ENCODE measurements at places on chromosomes 2 and 18.

GRCh38 chr2:241746084-241746483 is 11.7 kb downstream of the D2HGDH start:
- no peak for DNase-seq

DNA sequence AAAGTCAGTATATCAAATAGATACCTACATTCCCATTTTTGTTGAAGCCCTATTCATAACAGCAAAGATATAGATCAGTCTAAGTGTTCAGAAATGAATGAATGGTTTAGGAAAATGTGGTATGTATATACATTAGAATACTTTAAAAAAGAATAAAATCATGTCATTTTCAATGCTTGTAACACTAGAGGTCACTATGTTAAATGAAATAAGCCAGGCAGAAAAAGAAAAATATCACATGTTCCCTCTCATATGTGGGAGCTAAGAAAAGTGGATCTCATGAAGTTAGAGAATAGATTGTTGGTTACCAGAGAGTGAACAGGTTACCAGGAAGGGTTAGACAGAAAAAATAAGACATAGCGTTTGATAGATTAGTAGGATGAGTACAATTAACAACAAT is 1111.0 kb upstream of the SLC39A10 start:
- no peak for DNase-seq

DNA sequence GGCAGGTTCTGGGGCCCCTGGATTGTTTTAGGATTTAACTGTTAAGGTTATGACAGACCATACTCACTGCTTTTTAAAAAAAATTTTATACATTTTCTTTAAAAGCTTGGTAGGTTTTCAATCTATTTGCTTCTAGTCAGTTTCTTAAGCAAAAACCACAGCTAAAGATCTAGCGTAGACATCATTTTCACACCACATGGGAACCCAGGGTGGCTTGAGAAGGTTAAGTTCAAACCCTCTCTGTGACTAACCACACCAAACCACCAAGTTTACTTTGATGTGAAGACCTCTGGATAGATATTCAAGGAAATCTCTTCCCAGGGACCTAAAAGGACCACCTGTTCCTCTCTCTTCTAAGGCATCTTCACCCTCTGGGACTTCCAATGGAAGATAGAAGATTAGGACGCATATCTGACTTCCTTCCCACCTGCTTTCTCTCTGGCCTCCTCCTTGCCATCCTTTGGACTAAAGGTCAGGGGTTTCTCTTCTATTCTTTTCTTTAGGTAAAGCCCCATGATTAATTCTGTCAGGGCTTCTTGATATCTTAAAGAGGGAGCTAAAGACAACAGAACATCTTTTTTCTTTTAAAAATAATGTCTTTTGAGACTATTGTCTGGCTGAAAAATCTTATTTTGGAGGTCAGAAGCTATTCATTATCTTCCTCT is 32.3 kb downstream of the FOSL2 start:
- DNase-seq, result no peak

- DNase-seq, result no peak
These were observed 112.2 kb upstream of the PXDN start for GRCh38 chr2:1856475-1856874.

- peak; percentile 22 for DNase-seq
These were observed 480 bp downstream of the DSEL start for GRCh38 chr18:67515942-67516538.

DNA sequence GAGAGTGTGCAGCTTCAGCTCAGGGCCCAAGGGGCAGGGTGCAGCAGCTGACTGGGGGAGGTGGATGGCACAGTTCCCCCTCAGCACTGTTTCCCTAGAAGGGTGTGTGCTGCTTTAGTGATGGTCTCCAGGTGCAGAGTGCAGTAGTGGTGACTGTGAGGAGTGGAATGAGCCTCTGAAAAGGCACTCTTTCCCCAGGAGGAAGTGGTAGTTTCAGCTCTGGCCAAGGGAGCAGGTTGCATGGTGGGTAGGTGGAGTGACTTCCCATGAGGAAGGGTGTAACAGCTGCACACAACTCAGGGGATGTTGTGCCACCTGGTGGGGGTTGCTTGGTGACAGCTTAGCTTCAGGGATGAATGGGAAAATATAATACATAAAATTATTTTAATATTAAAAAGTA is 251.5 kb upstream of the NXPH2 start:
- no peak for DNase-seq

DNA sequence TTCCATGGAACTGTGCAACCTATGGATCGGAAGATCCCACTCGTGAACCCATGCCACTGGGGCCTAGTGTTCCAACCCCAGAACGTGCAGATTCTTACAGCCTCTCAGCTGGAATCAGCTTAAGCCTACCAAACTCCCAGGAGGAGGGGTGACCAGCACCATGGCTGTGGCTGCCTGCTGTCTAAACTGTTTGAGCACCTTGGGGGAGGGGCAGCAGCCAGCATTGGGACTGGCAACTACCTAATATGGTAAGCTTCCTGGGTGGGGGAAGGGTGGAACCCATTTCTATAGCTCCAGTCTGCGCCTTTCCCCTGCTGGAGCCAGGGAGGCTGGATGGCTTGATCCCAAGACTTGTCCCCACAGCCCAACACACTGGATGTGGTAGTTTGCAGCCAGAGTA is 10.7 kb upstream of the POLE4 start:
- DNase-seq, result no peak

DNA sequence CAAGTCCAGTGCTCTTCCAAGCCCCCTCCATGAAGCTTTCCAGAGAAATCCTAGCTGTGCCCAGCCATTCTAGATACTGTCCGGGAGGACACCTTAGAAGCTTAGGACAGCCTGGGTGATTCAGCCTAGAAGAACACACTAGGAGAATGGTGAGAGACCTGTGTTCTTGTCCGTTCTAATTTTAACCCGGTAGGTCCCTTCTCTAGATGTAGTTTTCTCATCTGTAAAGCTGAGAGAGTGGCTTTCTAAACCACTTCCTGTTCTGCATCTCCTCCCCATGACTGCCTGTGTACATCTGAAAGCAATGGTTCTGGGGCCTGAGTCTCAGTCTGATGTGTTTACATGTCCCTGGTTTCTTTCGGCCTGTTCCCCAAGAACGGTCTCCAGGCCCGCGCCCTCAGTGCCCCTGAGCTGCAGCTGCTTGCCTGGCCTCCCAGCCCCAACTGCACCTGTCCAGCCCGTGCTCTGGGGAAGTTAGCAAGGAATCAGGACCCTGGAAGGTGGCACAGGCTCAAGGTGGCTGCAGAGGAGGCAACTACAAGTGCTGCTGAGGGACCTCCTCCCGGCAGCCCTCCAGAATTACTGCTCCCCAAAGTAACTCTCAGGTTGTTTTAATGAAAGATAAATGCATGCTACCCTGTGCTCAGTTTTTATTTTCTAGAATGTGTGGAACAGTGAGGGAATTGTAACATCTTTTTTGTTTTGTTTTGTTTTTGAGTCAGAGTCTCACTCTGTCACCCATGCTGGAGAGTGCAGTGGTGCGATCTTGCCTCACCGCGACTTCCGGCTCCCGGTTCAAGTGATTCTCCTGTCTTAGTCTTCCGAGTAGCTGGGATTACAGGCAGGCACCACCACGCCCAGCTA is 105.9 kb downstream of the LBH start:
- DNase-seq, result no peak

DNA sequence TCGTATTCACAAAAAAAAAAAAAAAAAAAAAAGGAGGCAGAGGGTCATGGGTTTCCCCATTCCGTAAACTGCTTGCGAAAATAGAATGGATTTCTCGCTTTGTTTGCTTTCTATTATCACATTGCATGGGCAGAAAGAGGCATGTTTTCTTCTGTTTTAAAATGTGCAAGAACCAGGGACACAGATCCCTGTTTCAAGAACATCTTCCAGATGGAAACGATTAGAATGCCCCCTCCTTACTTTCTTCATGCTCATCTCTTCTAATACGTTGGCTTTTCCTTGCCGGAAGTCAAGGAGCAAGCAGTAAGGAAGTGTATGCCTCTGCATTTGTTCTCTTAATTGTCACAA is 51.0 kb upstream of the ZNF516 start:
- no peak for DNase-seq

DNA sequence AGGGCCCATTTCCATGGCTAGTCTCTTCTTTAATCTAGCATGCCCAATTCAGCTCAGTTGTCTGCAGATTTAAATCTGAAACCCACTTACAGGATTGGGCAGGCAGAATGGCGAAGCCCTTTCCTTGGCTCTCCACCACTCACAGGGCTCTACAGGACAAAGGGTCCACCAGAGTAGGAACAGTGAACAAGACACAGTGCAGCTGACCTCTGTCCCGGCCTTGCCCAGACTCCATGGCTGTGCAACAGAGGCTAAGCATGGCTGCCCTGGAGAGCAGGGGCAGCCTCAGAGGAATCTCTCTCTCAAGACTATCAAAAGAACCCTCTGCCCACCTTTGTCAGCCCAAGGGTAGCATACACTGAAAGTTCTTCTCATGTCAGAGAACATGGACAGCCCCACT is 9.7 kb upstream of the ATP6V1B1 start:
- no peak for DNase-seq

GRCh38 chr18:34661464-34662087 is 48.5 kb upstream of the DTNA start:
- no peak for DNase-seq

DNA sequence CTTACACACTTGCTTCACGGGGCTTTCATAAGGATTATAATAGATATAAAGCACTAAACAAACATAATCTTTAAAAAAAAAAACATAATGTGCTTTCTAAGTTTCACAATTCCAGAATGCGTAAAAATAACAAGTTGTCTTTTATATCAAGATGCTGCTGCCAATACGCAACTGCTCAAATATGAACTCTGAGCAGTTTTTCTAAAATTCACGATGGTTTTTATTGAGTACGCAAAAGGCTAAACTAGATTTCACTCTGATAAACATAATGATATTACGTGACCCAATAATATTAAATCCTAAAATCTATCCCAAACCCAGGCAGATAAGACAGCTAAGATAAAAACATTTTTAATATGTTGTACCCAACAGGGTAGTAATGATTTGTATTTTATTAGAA is 24.6 kb upstream of the MAT2A start:
- DNase-seq, result no peak

GRCh38 chr18:78688249-78688648 is 291.4 kb upstream of the SALL3 start:
- DNase-seq, result no peak

GRCh38 chr2:8225266-8225665 is 456.6 kb upstream of the ID2 start:
- no peak for DNase-seq

DNA sequence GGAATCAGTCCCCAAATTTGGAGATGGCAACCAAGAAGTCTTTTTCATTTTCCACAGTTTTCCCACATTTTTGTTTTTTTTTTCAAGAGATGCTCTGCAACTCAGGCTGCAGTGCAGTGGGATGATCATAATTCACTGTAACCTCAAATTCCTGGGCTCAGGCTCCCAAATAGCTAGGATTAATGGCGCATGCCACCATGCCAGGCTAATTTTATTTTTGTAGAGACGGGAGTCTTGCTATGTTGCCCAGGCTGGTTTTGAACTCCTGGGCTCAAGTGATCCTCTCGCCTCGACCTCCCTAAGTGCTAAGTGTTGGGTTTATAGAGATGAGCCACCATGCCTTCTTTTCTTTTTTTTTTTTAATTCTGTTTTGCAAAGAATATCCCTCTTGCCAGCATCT is 35.2 kb downstream of the PCBP1 start:
- DNase-seq, result no peak

DNA sequence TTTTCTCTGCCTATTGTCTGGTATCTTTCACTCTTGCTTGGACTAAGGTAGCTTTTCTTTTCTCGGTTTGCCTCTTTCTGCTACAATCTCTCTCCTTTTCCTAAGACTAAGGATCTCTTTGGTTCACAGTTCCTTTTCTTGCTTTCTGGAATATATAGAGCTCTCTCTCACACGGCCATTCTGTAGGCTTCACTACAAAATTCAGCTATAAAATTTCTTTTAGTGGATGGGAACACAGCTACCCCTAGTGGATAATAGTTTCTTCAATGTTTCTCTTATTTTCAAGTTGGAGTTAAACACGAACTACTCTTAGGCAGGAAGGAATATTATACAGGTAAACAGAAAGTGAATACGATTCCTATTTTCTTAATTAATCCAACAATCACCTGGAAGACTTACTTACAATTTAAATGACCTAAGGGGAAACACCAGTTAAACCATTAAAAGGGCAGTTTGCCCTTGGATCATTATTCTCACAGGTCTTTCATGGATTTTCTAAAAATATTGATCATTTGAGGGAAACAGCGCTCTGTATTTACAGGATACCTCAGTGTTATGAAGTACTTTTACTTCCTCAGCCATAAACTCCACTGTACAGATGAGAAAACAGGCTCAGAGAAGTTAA is 140.5 kb downstream of the LRP2 start:
- DNase-seq, result no peak

DNA sequence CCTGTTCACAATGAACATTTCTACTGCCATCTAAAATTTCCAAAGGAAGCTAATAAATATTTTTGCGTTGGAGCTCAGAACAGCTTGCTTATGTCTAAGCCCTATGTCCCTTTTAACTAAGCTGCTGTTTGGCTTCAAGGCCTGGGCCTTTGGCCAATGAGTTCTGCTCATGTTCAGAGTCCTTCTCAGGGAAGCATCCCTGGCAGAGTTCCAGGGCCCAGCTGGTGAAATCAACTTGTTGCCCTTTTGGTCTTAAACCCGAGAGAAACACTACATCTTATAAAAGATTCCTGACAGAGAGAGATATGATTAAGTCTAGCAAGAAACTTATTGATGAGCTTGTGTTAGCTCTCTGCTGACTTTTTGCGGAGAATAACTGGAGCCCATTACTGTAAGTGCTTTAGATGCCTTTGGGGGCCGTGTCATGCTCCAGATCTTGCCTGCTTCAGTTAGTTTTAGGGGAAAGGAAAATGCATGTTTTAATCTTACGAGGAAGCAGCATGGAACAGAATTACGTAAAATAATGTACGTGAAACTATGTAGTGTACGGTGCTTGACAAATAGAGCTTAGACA is 102.5 kb upstream of the NOSTRIN start:
- peak; percentile 27 for DNase-seq

GRCh38 chr2:207203056-207203455 is 37.3 kb upstream of the KLF7 start:
- DNase-seq, result no peak

DNA sequence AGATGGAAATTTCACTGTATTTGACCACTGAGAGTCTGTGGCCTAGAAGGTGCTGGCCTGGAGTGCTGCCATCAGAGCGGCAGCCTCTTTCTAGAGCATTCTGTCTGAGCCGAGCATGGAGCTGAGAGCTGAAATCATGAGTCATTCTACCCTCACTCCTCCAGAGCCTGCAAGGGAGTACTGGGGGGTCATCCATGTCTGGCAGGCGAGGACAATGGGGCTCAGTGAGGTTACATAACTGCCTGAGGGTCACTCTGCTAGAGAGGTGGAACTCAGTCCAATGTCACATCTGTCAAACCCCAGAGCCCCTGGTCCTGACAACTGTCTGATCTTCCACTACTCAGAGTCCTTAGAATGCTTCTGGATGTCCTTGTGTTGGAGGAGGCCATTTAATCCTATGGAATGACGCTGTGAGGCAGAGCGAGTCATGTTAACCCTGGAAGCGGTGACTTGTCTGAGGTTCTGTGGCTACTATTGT is 65.3 kb downstream of the HAUS1 start:
- DNase-seq, result no peak

DNA sequence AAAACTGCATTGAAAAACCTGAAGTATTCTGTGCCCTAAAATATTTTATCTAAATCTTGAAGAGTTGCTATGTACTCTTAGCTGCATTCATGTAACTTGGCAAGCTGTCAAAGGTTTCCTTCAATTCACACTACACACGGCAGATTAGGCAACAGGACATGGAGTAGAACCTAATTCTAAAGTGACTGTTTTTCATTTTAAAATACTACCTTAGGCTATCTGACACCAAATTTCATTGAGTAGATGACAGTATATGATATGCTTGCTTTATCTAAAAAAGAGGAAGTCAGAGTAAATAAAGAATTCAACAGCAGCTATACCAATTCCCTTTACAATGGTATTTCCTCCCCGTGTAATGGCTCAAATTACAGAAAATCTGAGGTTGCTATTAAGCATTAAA is 45.4 kb downstream of the EXOC6B start:
- DNase-seq, result no peak

Measured in BJ (cell line).